Hepatocyte (in vitro differentiated cells): ENCODE measurements at places on chromosomes 16 and 17.
A peak's percentile ranks its signal among the peaks of the same experiment; 100 is the strongest.

DNA sequence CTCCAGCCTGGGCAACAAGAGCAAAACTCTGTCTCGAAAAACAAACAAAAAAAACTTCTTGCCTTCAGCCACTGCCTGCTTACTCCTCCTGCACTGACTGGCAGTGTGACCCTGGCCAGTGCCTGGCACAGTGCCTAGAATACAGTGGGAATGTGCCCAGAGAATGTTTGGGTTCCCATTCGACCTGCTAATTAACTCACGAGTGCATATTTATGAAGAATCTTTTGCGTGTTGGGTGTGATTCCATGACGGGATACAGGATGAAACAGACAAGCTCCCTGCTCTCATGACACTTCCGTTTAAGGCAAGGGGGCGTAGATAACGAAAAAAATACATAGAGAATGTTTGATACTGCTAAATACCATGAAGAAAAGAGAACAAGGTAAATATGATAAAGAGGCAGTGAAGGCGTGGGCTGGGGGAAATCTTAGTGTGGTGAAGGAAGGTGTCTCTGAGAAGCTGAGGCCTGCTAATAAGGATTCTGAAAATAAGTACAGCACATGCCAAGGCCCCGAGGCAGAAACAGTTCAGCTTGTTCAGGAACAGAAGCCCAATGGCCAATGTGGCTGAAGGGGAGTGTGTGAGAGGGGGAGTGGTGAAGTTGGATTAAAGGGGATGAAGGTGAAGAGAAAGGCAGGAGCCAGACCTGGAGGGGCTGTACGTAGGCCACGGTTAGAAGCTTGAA, 4.3 kb downstream of the ABI3 start:
- H3K27me3 ChIP-seq: peaks cover 1% of the 10 kb centered on the region
- no peaks in the 10 kb centered on the region for H3K4me1 ChIP-seq
- H3K4me3 ChIP-seq: no peak overlapping the region
- DNase-seq: no peak
- H3K27ac ChIP-seq: no peak overlapping the region
- H3K36me3 ChIP-seq: no peaks in the 10 kb centered on the region

GRCh38 chr17:4073983-4074830, 68.6 kb downstream of the ZZEF1 start:
- no peak overlapping the region for H3K27ac ChIP-seq
- H3K4me1 ChIP-seq: peaks cover 8% of the 10 kb centered on the region
- peaks cover 3% of the 10 kb centered on the region for H3K36me3 ChIP-seq
- no peak overlapping the region for H3K4me3 ChIP-seq

DNA sequence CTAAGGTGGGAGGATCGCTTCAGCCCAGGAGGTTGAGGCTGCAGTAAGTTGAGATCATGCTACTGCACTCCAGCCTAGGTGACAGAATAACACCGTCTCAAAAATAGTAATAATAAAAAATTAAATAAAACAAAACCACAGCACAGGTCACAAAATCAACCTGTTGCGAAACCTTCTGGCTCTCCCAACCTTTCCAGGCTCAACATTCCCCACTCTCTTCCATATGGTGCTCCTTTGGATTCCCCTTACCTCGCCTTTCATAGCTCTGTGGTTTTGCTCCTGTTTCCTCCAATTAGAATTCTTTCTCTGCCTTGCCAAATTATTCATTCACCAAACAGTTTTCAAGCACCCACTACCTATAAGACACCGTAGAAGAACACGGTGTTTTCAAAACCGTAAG, 4.7 kb downstream of the ZDHHC7 start:
- no peaks in the 10 kb centered on the region for H3K36me3 ChIP-seq
- no peak overlapping the region for H3K4me3 ChIP-seq
- no peak overlapping the region for H3K27ac ChIP-seq
- no peaks in the 10 kb centered on the region for H3K27me3 ChIP-seq

GRCh38 chr16:51287121-51287755, 136.2 kb upstream of the SALL1 start:
- DNase-seq: no peak
- H3K27me3 ChIP-seq: peaks cover 5% of the 10 kb centered on the region
- H3K4me1 ChIP-seq: no peaks in the 10 kb centered on the region
- H3K27ac ChIP-seq: no peak overlapping the region
- H3K4me3 ChIP-seq: no peak overlapping the region

DNA sequence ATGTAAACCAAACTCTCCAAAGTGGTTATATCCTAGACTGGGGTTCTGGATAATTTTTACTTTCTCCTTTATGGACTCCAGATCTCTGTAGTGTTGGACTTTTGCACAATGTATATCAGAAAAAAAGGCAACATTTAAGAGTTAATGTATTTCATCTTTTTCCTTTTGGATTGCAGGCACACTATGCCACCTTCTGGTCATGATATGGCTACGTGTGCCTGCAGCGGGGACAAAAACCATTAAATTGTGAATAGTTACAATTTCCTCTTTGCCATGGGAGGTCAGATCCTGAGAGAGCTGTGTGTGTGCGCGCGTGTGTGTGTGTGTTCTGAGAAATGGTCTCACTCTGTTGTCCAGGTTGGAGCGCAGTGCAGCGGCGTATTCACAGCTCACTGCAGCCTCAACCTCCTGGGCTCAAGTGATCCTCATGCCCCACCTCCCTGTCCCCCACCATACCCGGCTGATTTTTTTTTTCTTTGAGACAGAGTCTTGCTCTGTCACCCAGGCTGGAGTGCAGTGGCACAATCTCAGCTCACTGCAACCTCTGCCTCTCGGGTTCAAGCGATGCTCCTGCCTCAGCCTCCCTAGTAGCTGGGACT, 4.3 kb upstream of the SGF29 start:
- no peaks in the 10 kb centered on the region for H3K27me3 ChIP-seq
- DNase-seq: peak; percentile 47
- H3K27ac ChIP-seq: no peak overlapping the region
- no peak overlapping the region for H3K4me3 ChIP-seq
- H3K4me1 ChIP-seq: no peaks in the 10 kb centered on the region
